Stimulated activated naive CD4-positive, alpha-beta T cell treated with Interleukin-2 at 50 U/mL for 16 hours (primary cell): ENCODE measurements at places on chromosomes 12 and 14.
A peak's percentile ranks its signal among the peaks of the same experiment; 100 is the strongest.

DNA sequence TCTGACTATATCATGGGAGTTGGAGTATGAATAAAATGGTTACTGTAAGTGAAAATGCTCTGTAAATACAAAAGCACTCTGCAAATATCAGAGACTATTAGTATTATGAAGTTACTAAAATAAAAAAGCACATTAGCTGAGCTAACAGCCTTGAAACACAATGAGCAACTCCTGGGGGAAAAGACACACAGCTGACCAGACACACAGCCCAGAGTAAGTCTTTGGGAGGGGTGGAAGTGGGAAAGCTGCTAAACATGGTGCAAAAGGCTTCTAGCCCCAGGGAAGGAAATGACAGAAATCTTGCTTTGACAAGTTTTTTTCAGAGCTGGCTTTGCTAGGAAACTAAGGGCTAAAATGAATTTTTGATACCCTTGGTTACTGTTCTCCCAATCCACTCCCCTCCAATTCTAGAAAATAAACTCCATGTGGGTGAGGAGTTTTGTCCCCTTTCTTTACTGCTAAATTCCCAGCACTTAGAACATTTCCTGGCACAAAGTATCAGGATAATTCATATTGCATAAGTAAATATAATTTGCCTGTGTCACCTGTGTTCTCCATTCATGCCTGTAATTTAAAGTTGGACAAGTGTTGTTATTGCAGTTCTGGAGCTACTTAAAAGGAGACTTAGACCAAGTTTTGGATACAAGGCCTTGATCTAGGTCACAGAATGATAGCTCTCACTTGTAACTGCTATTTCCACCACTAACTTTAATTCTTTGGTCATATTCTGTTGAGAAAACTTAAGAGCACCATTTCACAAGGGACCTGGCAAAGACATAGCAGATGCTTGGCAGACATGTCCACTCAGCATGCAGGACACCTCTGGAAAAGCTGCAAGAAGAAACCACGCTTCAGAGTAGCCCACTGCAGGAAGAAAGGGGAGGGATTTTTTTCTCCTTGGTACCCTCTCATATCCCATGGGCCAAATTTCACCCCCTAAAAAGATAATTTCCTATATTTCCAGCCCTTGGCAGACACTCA, 19.0 kb upstream of the RAB3IP start:
- DNase-seq: no peak

- no peak for DNase-seq
Measured at GRCh38 chr12:12646483-12647072, 34.9 kb downstream of the CREBL2 start.

DNA sequence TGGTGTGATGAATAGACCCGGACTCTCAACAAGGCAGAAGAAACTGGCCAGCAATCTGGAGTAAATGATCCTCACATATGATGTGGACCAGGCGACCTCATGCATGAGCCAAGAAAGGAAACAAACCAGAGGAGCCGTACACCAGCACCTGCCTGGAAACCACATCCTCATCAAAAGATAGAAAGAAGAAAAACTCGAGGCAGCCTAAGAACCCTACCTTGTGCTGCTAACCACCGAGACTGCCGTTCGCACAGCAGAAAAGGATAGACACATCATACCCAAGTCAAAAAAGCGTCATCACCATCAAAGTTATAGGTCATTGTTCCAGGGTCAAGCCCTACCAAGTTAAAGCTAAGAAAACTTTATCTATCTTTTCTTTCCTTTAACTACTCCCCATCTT, 66.7 kb downstream of the RESF1 start:
- DNase-seq: peak; percentile 2

DNA sequence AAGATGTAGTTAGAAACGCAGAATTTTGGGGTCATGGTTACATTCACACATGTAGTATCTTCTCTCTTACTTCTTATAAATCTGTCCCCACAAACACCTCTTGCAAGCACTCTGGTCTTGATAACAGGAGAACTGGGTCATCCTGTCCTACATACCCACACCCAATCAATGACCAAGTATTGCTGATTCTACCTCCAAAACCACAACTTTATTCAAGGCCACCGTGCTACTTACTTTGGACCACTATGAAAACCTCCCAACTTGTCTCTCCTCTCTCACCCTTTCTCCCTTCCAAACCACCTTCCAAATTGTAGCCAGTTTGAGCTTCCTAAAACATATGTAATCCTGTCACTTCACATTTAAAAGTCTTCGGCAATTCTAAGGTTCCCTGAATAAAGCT, 5.4 kb downstream of the SERPINA11 start:
- DNase-seq: no peak

DNA sequence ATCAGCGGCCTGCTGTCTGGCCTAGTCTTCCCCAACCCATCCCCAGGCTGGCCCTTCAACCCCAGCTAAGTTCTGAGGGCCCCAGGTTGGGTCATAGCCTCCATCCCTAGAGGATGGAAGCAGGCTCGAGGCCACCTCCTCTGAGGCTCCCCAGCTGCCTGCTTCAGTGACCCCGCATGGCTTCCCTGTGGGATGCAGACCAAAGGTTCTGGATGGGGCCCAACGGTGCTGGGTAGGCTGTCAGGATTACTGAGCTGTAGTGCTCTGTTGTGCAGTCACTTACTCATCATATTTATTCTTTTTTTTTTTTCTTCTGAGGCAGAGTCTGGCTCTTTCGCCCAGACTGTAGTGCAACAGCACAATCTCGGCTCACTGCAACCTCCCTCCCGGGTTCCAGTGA, 92.0 kb downstream of the IRF2BPL start:
- DNase-seq: no peak

GRCh38 chr14:63611078-63611477, 30.6 kb downstream of the WDR89 start:
- no peak for DNase-seq

GRCh38 chr14:98167275-98167674, 1104.7 kb downstream of the BCL11B start:
- DNase-seq: no peak

- no peak for DNase-seq
Measured at GRCh38 chr12:6784296-6784695, 5.0 kb upstream of the CD4 start.

DNA sequence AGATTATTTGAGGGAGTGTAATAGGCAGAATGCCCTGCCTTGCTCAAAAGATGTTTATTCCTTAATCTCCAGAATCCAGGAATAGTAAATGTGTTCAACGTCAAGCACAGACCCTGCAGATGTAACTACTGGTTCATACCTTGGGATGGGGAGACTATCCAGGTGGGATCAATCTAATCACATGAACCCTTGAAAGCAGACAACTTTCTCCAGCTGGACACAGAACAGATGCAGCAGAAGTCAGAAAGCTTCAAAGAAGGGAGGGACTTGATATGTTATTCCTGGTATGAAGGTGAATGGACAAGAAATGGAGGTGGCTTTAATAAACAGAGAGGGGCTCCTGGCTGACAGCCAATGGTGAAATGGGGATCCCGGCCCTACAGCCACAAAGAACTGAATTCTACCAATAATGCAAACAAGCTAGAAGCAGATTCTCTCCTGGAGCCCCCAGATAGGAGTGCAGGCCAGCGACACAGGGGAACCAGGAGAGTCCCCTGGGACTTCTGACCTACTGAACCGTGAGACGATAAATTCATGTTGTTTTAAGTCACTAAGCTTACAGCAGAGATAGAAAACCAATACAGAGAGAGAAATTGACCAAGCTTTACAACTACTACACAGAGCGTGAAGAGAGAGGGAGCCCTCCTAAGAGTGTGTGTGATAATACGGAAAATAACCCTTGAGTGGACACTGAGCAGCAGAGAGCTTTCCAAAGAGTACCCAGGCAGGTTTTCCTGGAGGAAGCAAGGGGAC, 133.5 kb upstream of the TMEM132C start:
- no peak for DNase-seq

- no peak for DNase-seq
Measured at GRCh38 chr12:91603060-91603459, 420.4 kb upstream of the DCN start.

- no peak for DNase-seq
Measured at GRCh38 chr12:76643438-76643837, 83.9 kb upstream of the OSBPL8 start.

GRCh38 chr14:96663076-96663475, 134.1 kb upstream of the VRK1 start:
- DNase-seq: no peak

- no peak for DNase-seq
Measured at GRCh38 chr12:7601406-7601805, 64.3 kb downstream of the APOBEC1 start.
